ENCODE measurements at places on chromosomes 6 and 20. TPM values are rescaled to one million over a fixed set of nuclear protein-coding genes. Genes with fewer than 3 reads are reported as not detected.

- DNase-seq = no peak
These were observed 9.0 kb downstream of the EMILIN3 start for GRCh38 chr20:41357424-41358163.

DNA sequence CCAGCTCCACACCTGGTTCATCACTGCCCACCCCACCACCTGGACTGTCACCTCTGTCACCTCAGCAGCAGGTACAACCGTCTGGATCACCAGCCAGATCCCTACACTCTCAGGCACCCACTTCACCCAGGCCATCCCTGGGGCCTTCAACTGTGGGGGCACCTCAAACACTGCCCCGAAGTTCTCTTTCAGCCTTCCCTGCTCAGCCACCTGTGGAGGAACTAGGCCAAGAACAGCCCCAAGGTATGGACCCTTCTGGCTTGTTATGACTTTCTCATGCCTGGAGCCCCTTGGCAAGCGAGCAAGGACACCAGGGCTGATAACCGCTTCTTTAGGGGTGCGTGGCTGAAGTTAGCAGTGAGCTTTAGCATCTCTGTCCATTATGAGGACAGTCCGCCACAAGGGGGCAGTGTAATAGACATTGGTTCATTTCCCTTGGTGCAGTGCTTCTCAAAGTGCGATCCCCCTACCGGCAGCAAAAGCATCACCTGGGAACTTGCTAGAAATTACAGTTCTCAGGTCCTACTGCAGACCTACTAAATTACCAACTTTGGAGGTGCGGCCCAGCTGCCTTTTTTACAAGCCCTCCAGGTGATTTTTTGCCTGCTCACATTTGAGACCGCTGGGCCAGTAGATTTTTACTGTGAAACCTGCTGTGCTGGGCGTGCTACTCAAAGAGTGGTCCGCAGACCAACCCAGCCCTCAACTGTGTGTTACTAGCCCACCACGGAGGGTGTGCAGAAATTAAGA lies 32.5 kb downstream of the PNPLA1 start:
- peak; percentile 96 for DNase-seq

GRCh38 chr20:14838663-14839628 lies 501.5 kb upstream of the FLRT3 start:
- no peak for DNase-seq

- no peak for DNase-seq
These were observed 33.5 kb upstream of the SYNCRIP start for GRCh38 chr6:85676086-85676729.

GRCh38 chr6:71510057-71510713 lies 221.6 kb downstream of the OGFRL1 start:
- DNase-seq = peak; percentile 80

PPP1R11 gene
- total RNA-seq = 75.2 TPM

NRSN1 gene
- 0.14 TPM for total RNA-seq

Data from Calu3 (cell line).